ENCODE measurements at places on chromosomes 11 and 22.
A peak's percentile ranks its signal among the peaks of the same experiment; 100 is the strongest.

DNA sequence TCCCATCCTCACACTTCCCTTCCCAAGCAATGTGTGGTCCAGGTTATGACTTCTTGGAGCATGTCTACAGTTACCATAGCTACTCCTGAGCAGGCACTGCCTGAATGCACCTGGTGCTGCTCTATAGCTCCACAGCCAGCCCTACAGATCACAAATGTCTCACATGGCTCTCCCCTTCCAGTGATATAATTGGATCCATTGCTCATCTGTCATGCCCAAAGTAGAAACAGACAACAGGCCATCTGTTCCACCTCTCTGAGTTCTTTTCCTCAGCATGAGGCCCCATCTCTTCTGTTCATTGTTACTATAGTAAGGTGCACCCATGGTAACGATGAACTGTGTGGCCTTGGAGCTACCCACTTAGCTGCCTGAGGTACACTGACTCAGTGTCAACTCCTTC is 320.3 kb upstream of the ZC3H12C start:
- DNase-seq, result no peak

DNA sequence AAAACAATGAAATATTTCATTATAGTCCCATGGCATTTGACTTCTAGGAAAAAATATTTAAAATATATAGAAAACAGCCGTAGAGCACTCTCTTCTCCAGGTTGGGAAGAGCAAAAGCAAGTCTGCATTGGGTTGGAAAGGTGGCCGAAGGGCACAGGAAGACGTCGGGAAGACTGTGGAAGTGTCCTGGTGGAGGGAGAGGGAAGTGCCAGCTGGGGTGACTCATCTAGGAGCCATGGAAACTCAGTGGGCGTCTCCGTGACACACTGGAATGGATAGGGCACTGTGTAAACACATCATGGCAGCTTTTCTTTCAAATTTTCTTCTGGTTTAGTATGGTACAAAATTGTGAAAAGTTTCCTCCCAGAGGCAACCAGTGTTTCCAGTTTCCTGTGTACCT is 12.7 kb downstream of the GTPBP1 start:
- DNase-seq, result no peak

- peak; percentile 49 for DNase-seq
These were observed 35.8 kb upstream of the FCHSD2 start for GRCh38 chr11:73177778-73178539.

GRCh38 chr11:2314525-2315394 is 12.9 kb downstream of the TSPAN32 start:
- DNase-seq, result no peak

DNA sequence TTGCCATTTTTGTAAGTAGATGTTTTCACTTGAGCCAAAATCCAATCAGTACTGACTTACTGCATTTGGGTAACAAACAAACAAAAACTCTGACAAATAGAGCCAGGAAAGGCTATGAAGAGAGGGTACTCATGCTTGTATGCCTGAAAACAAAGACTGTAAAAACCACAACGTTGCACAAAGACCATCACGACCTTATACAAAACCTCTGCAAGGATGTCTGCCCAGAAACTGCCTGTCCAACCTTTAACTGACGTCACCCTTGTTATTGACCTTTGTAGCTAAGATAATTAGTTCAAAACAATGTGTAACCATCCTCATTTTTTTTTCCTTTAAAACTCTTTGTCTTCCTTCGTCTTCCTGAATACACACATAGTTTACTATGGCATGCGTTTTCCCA is 804 bp upstream of the CREBZF start:
- no peak for DNase-seq

GRCh38 chr11:6474413-6474792 is 662 bp upstream of the TRIM3 start:
- DNase-seq, result no peak

DNA sequence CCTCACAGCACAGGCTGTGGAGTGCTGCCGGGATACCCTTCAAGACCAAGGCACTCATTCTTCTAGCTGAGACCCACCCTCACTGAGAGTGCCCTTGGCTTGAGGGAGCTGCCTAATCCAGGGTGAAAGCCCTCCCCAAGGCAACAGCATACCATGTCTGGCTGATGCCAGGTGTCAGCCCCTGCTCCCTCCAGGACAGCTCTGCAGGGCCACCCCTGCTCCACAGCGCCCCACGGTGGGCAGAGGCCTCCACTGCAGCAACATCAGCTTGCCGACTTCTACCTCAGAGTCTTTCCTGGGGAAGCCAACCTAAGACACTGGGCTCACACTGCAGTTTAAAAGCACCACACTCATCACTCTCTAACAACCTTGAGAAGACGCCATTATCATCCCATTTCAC is 29.0 kb downstream of the TTLL1 start:
- DNase-seq, result no peak

DNA sequence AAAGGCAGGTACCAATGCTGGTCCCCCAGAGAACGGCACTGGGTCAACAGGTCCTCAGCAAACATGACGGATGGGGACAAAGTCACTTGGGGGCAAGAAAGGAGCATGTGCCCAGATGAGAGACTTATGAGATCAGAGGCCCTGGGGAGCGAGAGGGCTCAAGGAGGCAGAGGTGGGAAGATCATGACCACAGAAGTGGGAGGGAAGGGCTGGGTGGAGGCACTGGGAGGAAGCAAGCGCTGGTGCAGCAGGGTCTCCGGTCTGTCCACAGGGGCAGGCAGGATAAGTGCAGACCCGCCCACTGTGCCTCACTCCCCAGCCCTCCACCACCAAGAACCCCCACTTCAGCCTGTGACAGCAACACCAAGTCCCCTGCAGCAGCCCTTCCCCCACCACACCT is 10.9 kb downstream of the ELFN2 start:
- no peak for DNase-seq

DNA sequence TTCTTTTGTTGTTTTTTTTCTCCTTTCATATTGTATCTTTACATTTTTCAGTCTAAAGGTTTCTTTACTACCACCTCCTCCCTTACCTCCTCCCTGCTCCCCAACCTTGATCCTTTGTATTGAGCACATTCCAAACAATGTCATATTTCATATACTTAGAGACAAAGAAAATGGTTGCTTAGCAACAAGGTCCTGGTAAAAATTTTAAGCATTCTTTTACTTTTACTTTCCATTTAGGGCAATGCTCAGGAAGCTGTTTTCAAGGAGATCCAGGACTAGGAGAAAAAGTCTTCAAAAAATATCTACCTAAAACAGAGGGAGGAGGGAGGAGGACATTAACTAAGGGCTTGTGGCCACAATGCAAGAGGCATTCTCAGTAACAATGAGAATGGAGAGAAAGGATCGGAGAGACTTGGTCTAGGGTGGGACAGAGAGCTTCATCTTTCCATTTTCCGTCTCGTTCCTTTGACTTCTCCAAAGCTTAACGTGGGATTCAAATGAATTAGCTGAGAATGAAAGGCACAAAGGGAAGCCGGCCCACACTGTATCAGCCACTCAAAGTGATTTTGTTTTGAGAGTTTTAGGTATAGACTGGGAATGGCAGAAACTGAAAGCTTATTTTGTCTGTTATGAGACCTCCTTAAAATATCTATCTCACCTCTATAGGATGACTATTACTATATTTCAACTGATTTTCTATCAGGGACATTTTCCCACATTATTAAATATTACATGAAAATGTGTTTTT is 455.7 kb downstream of the RAB38 start:
- DNase-seq, result no peak

- no peak for DNase-seq
These were observed 18.7 kb downstream of the H19 start for GRCh38 chr11:1978720-1979473.

DNA sequence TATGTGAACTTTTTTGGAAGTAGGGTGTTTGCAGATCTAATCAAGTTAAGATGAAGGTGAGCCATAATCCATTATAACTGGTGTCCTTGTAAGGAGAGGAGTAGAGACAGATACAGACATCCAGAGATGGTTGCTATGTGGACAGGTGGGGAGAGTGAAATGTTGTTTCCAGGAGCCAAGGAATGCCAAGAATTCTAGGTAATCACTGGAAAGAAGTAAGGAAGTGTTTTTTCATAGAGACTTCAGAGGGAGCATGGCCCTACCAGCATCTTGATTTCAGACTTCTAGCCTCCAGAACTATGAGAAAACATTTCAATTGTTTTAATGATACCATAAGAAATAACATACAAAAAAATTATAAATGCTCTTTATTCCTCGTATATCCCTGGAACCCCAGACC is 320.5 kb upstream of the ANO3 start:
- no peak for DNase-seq

DNA sequence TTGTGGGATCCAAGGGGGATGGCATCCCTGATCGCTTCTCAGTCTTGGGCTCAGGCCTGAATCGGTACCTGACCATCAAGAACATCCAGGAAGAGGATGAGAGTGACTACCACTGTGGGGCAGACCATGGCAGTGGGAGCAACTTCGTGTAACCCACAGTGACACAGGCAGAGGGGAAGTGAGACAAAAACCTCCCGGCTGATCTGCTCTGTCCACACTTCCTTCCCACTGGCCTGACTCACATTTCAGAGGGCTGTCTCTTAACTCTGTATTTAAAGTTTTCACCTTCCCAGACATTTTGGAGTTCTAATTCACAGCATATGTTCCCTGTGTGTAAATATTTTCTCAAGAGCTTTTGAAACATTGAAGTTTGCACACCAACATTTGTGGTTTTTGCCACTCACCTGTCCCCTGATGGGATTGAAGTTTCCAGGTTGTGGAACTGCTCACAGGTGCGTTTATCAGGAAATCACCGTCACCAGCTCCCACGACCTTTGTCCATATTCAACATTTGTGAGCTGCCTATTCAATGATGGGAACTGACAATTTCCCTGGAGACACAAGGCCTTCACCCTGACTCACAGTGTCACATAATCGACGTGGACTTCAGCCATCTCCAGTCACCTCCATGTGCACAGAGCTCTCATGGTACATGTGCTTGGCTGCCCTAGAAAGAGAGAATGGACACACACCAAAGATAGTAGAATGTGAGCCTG is 99.2 kb downstream of the VPREB1 start:
- DNase-seq, result no peak

DNA sequence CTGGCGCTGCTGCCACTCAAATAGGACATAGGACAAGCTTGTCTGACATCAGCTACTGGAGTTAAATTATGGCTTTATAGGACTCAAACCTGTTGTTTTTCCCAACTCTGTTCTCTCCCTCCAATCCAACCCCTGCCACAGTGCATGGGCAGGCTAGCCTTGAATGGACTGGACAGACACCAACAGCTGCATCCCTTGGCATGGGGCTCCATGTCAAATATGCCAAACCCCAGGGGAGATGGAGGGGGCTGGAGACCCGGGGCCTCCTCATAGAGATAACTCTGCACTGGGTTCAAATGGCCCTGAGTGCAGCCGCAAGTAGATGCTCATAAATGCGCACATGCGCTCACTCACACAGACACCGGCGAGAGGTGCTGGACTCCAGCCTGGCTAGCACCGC is 28.9 kb downstream of the CD5 start:
- DNase-seq, result no peak

DNA sequence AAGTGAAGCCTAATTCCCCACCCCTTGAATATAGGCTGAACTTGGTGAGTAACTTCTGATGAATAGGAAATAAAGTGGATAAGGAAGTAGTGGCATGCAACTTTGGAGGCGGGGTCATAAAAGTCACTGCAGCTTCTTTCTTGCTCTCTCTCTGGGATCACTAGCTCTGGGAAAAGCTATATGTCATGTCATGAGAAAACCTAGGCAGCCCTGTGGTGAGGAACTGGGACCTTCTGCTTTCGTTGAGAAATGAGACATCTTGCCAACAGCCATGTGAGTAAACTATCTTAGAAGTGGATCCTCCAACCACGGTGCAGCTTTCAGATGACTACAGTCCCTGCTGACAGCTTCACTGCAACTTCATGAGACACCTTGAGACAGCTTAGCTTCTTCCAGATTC is 15.7 kb downstream of the ZNF214 start:
- DNase-seq, result no peak

DNA sequence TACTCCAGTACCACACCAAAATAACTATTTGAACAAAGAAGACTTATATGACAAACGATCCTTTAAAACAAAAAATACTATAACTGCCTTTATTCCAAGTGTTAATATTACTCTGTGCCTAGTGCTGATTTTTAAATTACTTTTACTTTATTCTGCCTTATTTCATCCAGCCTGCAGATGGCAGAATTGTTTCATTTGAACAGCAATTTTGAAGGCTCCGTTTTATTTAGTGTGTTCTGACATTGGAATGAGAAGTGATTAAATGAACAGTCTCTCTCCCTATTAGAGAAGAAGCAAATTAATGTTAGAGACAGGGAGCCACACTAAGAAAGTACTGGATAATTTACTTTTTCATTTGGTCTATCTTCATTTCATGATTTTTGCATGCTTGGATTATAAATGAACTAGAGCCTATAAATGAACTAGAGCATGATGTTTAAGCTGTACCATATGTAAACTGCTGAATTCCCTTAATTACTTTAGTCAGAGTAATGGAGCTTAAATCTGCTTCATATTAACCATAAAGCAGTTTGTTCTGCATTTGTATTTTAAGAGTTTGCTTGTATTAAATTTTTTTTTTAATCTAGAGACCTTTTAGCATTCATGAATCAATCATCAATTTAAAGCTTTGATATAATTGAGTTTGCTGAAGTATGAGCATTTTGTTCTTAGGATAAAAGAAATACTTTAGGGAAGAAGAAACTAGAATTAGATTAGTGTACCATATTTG is 9.8 kb downstream of the PDHX start:
- no peak for DNase-seq

- no peak for DNase-seq
These were observed at the start of gene MCAM for GRCh38 chr11:119316729-119317591. Gene MCAM, minus strand, starts transcription at chr11:119317130. Its CDS starts 29 bp downstream, at chr11:119317101.

DNA sequence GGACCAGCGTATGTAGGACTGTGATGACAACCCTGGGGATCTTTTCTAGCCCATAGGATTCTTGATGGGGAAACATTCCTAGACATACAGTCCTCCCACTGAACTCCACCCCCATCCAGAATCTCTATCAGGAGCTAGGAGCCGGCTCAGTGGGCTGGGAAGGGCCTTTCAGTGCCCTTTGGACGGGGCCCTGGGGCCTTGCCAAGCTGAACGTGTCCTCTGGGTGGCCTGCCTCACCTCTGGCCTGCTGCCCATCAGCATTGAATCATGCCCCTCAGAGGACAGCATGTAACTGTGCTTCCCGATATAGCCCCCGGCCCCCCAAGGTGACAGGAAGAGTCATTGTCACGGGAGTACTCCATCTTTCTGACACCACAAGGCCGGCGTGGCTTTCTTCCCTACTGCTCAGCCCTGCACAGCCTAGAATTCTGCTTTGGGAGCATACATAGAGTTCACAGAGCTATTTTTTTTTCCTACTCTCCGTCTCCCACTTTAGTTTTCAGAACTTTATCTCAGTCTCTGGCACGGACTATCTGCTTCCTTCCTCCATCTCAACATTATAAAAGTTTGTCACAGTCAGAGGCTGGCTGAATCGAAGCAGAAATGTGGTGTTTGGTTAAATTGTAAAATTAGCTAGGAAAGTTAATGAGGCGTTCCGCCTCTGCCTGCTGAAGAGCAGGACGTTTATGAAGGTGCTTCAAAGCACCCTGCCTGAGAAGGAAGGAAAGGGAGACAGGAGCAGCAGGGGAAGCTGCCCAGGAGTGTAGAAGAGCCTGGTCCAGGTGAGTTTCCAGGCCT is 111.9 kb downstream of the ZBTB16 start:
- DNase-seq, result no peak

- DNase-seq, result no peak
These were observed 2.1 kb upstream of the TCF20 start for GRCh38 chr22:42272431-42272999.

GRCh38 chr22:37904572-37905533 is 1.2 kb upstream of the MICALL1 start:
- no peak for DNase-seq
